ENCODE measurements at places on chromosomes 7 and 10.

- DNase-seq: peak; percentile 45
Measured at GRCh38 chr7:129925416-129926002, 27.3 kb downstream of the UBE2H start.

DNA sequence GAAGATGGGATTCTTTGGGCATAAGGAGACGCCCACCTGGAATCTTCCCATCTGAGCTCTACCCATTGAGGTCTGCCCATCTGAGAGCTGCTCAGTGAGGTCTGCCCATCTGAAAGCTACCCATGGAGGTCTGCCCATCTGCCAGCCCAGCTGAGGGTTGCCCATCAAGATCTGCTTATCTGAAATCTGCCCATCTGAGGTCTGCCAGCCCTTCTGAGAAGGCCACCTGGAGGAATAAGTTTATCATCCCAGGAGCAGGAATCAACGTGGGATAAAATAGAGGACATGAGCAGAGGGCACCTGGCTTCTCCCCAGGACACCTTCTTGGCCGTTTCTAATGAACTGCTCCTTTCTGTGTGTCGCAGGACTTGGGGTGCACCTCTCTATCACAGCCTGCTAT lies 35.3 kb upstream of the PDZD8 start:
- DNase-seq: no peak

- no peak for DNase-seq
Measured at GRCh38 chr10:84216834-84217233, 8.5 kb downstream of the LRIT2 start.

- DNase-seq: no peak
Measured at GRCh38 chr10:130747946-130748345, 563.6 kb downstream of the TCERG1L start.

DNA sequence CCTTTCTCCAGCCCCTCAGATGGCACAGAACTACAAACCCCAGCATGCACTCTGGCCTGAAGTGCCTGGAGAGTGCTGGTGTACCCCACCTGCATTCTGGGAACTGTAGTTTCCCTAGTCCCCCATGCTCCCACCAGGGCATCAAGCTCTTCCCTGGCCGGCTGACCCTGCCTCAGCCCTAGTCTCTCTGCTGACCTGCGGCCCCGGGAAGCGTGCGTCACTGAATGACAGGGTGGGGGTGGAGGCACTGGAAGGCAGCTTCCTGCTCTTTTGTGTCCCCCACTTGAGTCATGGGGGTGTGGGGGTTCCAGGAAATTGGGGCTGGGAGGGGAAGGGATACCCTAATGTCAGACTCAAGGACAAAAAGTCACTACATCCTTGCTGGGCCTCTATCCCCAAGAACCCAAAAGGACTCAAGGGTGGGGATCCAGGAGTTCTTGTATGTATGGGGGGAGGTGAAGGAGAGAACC lies 2.1 kb downstream of the NOS3 start:
- no peak for DNase-seq

DNA sequence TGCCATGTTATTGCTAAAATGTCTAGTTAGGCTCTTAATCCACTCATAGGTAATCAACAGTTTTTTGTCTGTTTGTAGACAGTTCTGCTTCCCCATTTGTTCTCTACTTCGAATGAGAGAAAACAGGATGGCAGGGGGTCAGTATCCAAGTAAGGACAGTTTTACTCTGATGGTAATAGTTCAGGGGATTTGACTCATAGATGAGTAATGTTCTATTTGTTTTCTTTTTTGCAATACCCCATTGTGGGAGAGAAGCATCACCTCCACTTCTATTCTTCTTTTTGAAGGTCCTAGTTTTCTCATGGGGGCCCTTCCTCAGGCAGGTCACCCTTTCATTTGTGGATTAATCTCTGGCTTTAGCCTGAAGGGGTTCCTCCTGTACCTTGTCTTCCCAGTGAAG lies 13.9 kb downstream of the PCLO start:
- DNase-seq: no peak

DNA sequence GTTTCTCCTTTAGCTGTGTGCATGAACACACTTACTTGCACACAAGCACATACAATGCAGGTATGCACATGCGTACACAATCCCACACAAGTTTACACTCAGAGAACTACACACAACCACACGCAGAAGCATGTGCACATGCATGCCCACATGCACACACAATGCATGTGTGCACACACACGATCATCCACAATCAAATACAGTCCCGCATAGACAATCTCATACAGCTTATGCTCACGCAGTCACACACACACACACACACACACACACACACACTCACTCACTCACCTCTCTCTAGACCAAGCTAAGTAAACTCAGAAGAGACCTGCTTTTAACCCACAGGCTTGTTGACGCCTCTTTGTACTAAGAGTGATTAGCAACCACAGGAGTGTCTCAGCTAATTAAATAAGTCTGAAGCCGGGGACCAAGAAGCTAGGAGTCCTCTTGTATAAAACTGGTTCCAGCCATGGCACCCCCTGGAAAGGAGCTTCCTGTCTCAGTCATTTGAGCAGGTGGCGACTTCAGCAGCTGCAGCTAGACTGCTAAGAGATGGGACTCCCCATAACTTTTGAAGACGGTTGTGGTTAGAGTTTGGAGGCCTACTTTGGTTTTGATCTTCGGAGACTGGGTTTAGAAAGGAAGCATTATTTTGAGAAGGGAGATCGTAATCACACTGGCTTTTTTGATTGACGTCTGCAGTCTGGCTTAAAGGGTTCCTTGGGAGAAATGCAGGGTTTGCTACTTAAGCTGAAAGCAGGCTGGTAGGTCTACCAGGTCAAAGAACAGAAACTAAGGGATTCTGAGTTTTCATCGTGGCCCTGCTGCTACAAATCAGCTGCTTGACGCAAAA lies 82.3 kb upstream of the ADRB1 start:
- no peak for DNase-seq

- no peak for DNase-seq
Measured at GRCh38 chr7:113209449-113210203, 91.3 kb upstream of the SMIM30 start.

- no peak for DNase-seq
Measured at GRCh38 chr7:95718577-95719410, 53.6 kb upstream of the DYNC1I1 start.

DNA sequence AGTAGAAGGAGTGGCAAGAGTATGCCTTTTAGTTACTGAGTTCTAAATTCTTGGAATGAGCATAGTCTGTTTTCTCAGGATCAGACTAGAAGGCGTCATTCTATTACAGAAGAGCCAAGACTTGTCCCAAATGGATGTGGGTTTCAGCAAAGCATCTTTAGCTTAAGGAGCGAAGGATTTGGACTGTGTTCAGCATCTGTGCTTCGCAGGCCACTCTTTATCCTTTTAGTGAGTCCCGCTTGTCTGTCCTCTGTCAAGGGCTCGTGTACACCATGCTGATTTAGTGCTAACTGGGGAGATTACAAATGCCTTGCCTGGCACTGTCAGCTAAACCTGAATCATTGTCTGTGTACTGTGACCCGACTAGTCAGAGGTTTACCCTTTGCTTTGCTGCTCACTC lies 465.7 kb downstream of the AUTS2 start:
- DNase-seq: no peak

GRCh38 chr7:86826948-86827347 lies 183.2 kb downstream of the GRM3 start:
- no peak for DNase-seq

DNA sequence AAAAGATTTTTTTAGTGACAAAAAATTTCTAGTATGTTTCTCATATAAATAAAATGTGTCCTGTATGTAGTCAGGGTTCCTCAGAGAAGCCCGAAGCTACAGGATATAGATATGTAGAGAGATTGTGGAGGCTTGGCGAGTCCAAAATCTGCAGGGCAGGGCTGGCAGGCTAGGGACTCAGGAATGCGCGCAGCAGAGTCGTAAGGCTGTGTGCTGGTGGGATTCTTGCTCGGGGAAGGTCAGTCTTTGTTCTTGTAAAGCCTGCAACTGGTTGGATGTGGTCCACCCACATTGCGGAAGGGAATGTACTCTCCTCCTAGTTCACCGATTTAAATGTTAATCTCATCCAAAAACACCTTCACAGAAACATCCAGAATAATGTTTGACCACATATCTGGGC lies 30.6 kb downstream of the LHPP start:
- DNase-seq: no peak

- no peak for DNase-seq
Measured at GRCh38 chr10:89580243-89580642, 44.8 kb upstream of the SLC16A12 start.

All from hippocampal formation (tissue), 2 donors.